GM23248 (cell line): ENCODE measurements at places on chromosomes 3 and 15. TPM values are rescaled to one million over a fixed set of nuclear protein-coding genes. Genes with fewer than 3 reads are reported as not detected.

The TIMP4 gene
- 0.54 TPM in 1 of 2 replicates, not detected in the other for total RNA-seq

GRCh38 chr3:124829178-124829818, 57.9 kb downstream of the ITGB5 start:
- peaks cover 14% of the 10 kb centered on the region for H3K36me3 ChIP-seq
- H3K27me3 ChIP-seq, result no peaks in the 10 kb centered on the region
- H3K4me1 ChIP-seq, result peaks cover 63% of the 10 kb centered on the region
- peak; percentile 64 for DNase-seq

The CYP1A2 gene
- total RNA-seq, result not detected in 2 replicates

The DOCK3 gene
- 0.43 and 0.51 TPM in 2 replicates for total RNA-seq

The TMCO5A gene
- not detected in 2 replicates for total RNA-seq

DNA sequence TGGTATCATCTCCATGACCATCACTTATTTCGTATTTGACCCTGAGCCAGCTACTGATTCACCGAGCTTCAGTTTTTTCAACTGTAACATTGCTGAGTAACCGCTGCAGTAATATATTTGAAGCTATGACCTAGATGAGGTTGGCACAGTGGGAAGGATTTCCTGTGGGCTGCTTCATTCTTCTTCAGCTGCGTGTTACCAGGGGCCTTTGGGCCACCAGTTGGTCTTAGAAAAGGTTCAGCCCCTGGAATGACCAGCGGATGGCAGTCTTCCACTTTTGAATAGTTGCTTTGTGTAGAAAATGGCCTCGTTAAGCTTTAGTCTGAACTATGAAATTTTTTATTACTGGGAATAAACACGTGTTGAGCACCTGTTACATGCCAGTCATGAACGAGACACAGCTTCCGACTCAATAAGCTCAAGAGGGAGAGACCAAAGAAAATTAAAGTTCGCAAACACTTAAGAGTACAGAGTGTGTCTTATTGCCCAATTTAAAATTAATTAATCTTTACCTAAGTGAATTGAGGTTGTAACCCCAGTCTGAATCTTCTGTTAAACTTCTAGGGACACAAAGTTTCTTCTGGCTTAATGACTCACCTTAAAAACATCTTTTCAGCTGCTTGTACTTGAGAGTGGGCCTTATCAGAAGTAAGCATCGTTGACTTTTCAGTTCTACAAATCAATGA, 57.6 kb upstream of the NR2E3 start:
- H3K27ac ChIP-seq, result peak overlapping the region; percentile 27
- H3K27me3 ChIP-seq, result no peaks in the 10 kb centered on the region
- H3K4me1 ChIP-seq, result peaks cover 22% of the 10 kb centered on the region
- no peaks in the 10 kb centered on the region for H3K36me3 ChIP-seq

The PODXL2 gene
- 0.89 and 2.5 TPM in 2 replicates for total RNA-seq

DNA sequence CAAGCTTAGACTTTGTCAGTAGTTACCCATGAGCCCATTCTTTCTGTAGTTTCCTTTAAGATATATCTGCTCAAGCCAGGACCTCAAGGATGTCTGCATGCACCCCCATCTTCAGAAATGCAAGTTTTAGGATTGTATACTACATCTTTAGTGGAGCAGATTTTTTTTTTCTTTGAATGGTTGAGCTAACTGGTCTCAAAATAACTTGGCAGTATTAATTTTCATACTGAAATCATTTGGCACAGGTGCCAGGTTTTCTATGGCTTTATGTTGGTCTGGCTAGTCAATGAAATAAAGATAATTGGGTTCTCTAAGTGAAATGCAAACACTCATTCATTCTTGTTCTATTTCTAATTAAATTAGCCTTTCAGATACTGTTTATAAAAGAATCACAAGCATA, 108.9 kb downstream of the ATG7 start:
- no peak for DNase-seq
- H3K36me3 ChIP-seq, result peaks cover 10% of the 10 kb centered on the region; the same call in 1 of the 2 replicates
- no peak overlapping the region for H3K27ac ChIP-seq
- H3K4me1 ChIP-seq, result no peaks in the 10 kb centered on the region
- H3K4me3 ChIP-seq, result no peak overlapping the region

DNA sequence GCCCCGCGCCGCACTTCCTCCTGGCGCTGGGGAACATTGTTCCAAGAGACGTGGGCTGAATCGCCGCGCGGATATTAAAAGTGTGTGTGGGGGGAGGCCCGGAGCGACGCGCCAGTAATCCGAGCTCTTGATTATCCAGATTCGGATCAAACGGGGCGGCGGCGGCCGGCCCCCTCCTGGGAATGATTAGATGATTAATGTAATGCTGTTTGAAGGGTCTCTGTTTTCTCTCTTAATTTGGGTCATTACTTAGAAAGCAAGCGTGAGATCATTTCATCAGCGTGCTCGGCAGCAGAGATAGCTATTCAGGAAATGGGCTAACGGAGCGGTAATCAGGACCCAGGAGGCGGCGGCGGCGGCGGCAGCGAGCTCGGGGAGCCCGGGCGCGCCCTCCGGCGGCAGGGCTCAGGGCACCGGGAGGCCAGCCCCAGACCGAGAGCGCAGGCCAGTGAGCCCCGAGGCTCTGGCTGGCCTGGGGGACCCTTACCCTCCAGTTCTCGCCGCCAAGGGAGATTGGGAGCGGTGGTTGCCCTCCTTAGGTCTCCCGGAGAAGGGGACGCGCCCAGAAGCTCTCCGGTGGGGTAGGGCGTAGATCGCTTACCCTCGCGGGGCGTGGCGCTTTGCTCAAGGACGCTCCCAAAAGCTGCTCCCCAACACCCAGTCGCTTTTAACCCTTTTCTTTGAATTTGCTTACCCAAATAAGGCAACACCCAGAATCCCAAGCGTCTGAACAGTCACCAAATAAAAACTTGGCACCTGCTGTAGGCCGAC, 4.5 kb downstream of the FEZF2 start:
- peak; percentile 48 for DNase-seq
- H3K36me3 ChIP-seq, result no peaks in the 10 kb centered on the region
- H3K4me3 ChIP-seq, result peak overlapping the region; percentile 22; the same call in 1 of the 2 replicates
- H3K27ac ChIP-seq, result no peak overlapping the region
- peaks cover 93% of the 10 kb centered on the region for H3K27me3 ChIP-seq

The NR2F2 gene
- total RNA-seq, result 5.9 and 7.3 TPM in 2 replicates

The GOLGA8Q gene
- total RNA-seq, result 0.76 TPM in 1 of 2 replicates, not detected in the other

The NTRK3 gene
- not detected in 2 replicates for total RNA-seq

DNA sequence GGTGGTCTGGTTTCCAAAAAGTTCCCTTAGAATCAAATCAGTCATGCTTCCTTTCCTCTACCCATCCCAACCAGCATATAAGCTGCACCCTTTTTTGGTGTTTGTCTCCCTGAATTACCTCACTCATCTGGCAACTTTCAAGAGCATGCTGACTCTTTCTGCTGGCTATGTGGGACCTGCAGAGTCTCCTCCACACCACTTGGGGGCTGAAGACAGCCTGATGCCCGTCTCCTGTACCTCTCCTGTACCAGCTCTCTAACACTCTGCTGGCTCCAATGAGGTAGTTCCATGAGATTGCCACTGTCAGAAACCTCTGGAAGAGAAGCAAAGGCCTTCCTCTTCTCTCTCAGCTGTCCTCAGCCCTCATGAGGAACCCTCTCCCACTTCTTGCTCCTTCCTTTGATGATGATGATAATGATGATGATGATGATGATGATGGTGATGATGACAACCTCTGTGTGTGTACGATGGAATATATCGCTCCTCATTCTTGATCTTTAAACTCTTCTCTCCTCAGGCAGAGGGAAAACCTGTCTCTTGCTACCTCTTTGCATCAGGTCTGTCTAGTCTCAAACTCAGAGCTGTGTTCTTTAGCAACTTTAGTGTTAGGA, 257.5 kb downstream of the ZNF621 start:
- peaks cover 13% of the 10 kb centered on the region; the same call in 1 of the 2 replicates for H3K4me1 ChIP-seq
- H3K27me3 ChIP-seq, result no peaks in the 10 kb centered on the region
- peak; percentile 15 for DNase-seq
- no peak overlapping the region for H3K27ac ChIP-seq
- no peaks in the 10 kb centered on the region for H3K36me3 ChIP-seq
- H3K4me3 ChIP-seq, result no peak overlapping the region

The PIK3R4 gene
- total RNA-seq, result 19.1 and 26.9 TPM in 2 replicates

The NMD3 gene
- 79.4 and 107 TPM in 2 replicates for total RNA-seq

DNA sequence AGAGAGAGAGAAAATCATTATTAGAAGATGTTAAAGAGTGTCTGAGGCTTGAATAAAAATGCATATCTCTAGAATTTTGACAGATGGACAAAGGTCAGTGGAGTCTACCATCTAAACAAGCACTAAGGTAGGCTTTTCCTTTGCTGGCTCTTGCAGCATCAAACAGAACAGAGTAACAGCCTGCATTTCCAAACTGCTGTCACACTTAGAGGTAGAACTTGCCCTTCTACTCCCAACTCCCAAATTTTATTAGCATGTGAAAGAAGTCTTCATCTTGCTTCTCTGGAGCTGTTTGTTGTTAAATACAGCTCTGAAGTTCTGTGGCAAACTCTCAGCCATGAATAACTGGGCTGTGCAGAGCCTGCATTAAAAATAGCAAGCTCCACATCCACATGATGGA, 4.1 kb upstream of the MB21D2 start:
- H3K27me3 ChIP-seq, result no peaks in the 10 kb centered on the region
- no peak overlapping the region for H3K4me3 ChIP-seq
- H3K36me3 ChIP-seq, result no peaks in the 10 kb centered on the region
- no peak for DNase-seq
- H3K4me1 ChIP-seq, result no peaks in the 10 kb centered on the region

The GLDN gene
- 0.25 and 2.8 TPM in 2 replicates for total RNA-seq

DNA sequence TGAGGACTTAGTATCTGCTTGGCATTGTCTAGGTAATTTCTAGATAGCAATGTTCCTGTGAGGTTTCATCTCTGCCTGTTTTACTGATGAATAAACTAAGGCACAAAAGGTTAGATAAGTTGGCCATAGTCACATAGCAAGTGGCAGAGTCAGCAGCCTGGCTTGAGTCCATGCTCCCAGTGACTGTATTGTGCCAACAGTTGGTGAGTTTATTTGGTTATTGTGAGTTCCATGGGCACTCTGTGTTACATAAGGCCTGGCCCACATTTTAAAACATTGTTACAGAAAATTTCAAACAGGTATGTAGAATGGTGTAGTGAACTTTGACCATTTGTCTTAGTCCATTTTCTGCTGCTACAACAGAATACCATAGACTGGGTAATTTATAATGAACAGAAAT, 15.2 kb downstream of the MCM2 start:
- DNase-seq, result peak; percentile 58
- no peaks in the 10 kb centered on the region for H3K27me3 ChIP-seq
- H3K27ac ChIP-seq, result no peak overlapping the region
- H3K4me1 ChIP-seq, result peaks cover 43% of the 10 kb centered on the region

The EFCC1 gene
- not detected in 2 replicates for total RNA-seq

GRCh38 chr15:78977591-78978347, 32.9 kb upstream of the CTSH start:
- no peak overlapping the region for H3K27ac ChIP-seq
- no peak overlapping the region for H3K4me3 ChIP-seq
- DNase-seq, result no peak
- no peaks in the 10 kb centered on the region for H3K27me3 ChIP-seq

GRCh38 chr3:151430821-151431484, 29.9 kb downstream of the IGSF10 start:
- peak; percentile 51 for DNase-seq
- H3K27ac ChIP-seq, result no peak overlapping the region
- H3K27me3 ChIP-seq, result no peaks in the 10 kb centered on the region
- H3K4me3 ChIP-seq, result no peak overlapping the region
- no peaks in the 10 kb centered on the region for H3K36me3 ChIP-seq

The KLF13 gene
- total RNA-seq, result 27.8 and 38.9 TPM in 2 replicates

DNA sequence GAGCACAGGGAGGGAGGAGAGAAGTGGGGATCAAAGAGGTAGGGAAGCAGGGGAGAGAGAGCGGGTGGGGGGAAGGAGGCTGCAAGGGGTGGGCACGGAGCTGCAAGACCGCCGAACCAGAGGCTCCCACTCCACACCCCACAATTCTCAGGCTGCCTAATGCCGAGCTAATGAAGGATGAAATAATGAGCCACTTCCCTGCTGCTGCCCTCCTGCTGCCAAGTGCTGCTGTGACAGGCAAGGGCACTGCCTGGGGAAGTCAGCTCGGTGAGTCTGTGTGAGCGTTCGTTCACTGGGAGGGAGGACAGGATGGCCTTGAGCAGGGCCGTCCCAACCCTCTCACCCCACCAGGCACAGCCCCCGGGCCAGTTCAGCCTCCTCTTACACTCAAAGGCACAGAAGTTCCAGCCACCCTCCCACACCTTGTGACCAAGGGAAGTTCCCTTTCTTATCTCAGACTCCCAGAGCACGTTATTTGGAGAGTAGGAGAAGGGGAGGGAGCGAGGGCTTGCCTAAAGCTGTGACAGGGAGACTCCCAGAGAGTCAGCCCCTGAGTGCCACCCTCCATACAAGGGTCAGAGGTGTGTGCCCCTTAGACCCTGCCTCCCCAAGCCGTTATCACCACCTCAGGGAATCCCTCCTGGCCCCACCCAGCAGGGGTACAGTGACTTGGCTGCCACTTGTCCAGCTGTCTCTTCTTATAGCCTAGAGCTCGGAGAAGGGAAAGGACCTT, 12.4 kb downstream of the GLYCTK start:
- peak; percentile 43 for DNase-seq
- H3K27me3 ChIP-seq, result no peaks in the 10 kb centered on the region
- H3K36me3 ChIP-seq, result no peaks in the 10 kb centered on the region
